ENCODE measurements at places on chromosomes 12 and 14.

- no peak for DNase-seq
These were observed 79.8 kb downstream of the SRRM4 start for GRCh38 chr12:119060847-119061796.

DNA sequence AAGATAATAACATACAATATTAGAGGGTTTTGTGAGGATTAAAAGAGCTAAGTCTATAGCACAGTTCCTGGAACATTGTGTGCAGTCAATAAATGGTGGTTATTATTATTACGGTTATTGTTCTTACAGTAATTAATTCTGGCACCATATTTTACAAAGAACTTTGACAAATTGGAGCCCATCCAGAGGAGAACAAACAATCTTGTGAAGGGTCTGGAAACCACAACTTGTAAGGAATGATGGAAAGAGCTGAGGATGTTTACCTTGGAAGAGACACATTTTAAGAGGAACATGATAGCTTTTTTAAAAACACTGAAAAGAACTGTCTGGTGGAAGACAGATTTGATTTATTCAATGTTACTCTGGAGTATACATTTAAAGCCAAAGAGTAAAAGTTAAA, 150.5 kb upstream of the KRR1 start:
- no peak for DNase-seq

GRCh38 chr14:77313371-77313770, 7.3 kb downstream of the POMT2 start:
- DNase-seq, result no peak

GRCh38 chr14:79248771-79249170, 962.5 kb downstream of the DIO2 start:
- DNase-seq, result no peak
